ENCODE measurements at places on chromosomes 5 and 9.

DNA sequence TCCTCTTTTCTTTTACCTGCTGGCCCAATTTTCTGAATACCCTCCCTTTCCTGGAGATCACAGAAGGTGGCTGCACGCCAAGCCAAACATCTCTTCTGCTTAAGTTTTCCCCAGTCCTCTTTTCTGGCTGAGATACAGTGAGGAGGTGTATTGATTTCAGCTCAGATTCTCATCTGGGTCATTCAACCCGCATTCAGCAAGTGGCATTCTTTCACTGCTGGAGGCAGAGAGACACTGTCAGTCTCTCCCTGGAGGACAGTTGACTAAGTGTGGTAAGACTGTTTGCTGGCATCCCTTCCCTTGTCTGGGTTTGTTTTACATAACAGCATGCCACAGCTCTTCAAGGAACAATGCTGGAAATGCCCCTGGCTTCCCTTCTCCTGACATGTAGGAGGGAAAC is 60.5 kb downstream of the GABRG2 start:
- H3K36me3 ChIP-seq: no peaks in the 10 kb centered on the region
- no peaks in the 10 kb centered on the region for H3K27me3 ChIP-seq
- H3K4me3 ChIP-seq: no peak overlapping the region
- DNase-seq: no peak
- no peak overlapping the region for H3K27ac ChIP-seq

- peaks cover 44% of the 10 kb centered on the region for H3K27me3 ChIP-seq
- no peaks in the 10 kb centered on the region for H3K36me3 ChIP-seq
- no peaks in the 10 kb centered on the region for H3K4me1 ChIP-seq
- no peak overlapping the region for H3K4me3 ChIP-seq
- no peak for DNase-seq
Observed at GRCh38 chr9:130288393-130288792, 22.8 kb downstream of the HMCN2 start.

DNA sequence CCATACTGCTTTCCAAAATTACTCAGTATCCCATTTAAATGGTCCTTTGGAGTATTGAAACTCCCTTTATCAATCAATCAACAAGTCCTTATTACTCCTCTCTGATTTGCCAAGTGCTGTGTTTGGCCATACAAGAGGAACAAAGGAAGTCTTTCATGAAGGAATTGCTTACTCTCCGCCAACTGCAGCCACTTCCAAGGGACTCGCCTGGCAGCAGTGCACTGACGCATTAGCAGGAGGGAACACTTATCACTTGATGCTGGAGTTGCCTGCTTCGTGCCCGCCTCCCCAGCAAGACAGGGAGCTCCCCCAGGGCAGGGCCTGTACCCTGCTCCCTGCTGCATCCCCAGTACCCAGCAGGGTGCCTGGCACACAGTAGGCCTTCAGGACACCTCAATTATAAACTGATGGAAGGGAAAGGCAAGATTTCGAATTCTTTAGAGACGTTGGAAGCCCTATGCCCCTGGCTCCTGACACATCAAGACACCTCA is 97.9 kb downstream of the CRB2 start:
- DNase-seq: peak; percentile 61
- no peak overlapping the region for H3K4me3 ChIP-seq
- no peaks in the 10 kb centered on the region for H3K27me3 ChIP-seq

- no peak overlapping the region for H3K4me3 ChIP-seq
- no peaks in the 10 kb centered on the region for H3K27me3 ChIP-seq
- no peak overlapping the region for H3K27ac ChIP-seq
Observed at GRCh38 chr5:178469011-178469974, 120.9 kb downstream of the COL23A1 start.

DNA sequence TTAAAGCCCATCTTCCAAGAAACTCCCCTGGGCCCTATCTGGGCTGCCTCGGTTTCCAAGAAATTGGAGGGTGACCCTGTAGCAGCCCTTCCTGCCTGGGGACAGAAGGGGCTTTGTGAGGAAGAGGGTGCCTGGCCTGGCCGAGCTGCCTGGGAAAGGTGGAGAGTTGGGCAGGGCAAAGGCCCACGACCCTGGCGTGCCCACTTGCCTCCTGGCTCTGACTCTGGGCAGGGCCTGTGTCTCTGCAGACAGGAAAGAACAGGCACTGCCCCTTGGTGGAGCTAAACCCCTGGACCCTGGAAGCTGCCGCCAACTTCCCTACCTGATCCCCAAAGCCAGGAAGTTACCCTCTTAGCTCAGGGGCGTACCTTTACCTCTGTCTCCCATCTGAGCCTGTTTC is 149.3 kb downstream of the RGS3 start:
- H3K27ac ChIP-seq: no peak overlapping the region
- no peaks in the 10 kb centered on the region for H3K27me3 ChIP-seq
- no peaks in the 10 kb centered on the region for H3K36me3 ChIP-seq

DNA sequence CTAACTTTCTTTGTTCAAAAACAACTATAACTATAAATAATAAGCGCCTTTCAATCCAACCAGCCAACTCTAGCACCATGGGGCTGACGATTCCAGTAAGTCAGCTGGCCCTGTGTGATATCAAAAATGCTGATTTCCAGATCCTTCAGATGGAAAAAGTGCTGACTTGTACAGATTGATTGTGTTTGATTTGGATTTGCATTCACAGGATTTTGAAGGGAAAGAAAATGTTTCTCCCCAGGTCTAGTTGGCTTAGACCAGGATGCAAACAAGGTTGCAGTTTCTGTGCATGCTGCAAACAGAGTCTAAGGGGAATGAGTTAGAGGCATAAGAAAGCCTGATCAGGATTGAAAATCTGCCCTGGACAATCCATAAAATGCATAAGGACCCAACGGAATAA is 68.9 kb downstream of the SLC1A3 start:
- H3K27ac ChIP-seq: no peak overlapping the region
- no peaks in the 10 kb centered on the region for H3K36me3 ChIP-seq
- H3K4me1 ChIP-seq: no peaks in the 10 kb centered on the region
- no peaks in the 10 kb centered on the region for H3K27me3 ChIP-seq
- no peak for DNase-seq

DNA sequence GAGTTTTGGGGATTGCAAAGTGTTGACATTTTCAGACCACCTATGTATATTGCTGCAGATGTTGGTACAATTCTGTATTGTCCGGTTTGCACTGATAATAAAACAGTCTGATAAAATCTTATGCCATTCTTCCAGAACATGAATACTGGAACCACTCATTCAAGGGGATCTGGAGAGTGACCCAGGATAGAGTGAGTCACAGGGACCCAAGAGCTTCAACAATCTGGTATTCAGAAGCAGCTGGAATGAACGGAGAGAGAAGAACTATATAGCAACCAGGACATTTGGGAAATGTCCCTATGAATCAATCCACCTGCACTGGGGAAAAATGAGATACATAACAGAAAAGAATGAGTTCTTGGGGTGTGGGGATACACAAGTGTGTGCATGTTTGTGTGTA is 73.3 kb downstream of the SH3TC2 start:
- H3K27me3 ChIP-seq: no peaks in the 10 kb centered on the region
- no peaks in the 10 kb centered on the region for H3K36me3 ChIP-seq
- no peak overlapping the region for H3K27ac ChIP-seq
- no peak overlapping the region for H3K4me3 ChIP-seq
- H3K4me1 ChIP-seq: no peaks in the 10 kb centered on the region

- H3K27ac ChIP-seq: no peak overlapping the region
- H3K36me3 ChIP-seq: no peaks in the 10 kb centered on the region
- no peaks in the 10 kb centered on the region for H3K4me1 ChIP-seq
Observed at GRCh38 chr9:78091731-78092130, 60.1 kb upstream of the GNAQ start.

GRCh38 chr5:149652697-149653096 is 71.4 kb downstream of the ARHGEF37 start:
- H3K4me3 ChIP-seq: no peak overlapping the region
- H3K4me1 ChIP-seq: no peaks in the 10 kb centered on the region
- no peaks in the 10 kb centered on the region for H3K27me3 ChIP-seq
- no peak overlapping the region for H3K27ac ChIP-seq
- DNase-seq: no peak

- H3K36me3 ChIP-seq: peaks cover 4% of the 10 kb centered on the region
- H3K4me1 ChIP-seq: no peaks in the 10 kb centered on the region
- H3K4me3 ChIP-seq: no peak overlapping the region
- no peaks in the 10 kb centered on the region for H3K27me3 ChIP-seq
Observed at GRCh38 chr5:69103521-69103920, 9.7 kb downstream of the SLC30A5 start.

GRCh38 chr9:25225938-25226760 is 452.1 kb downstream of the TUSC1 start:
- H3K4me3 ChIP-seq: no peak overlapping the region
- H3K36me3 ChIP-seq: no peaks in the 10 kb centered on the region
- DNase-seq: no peak
- H3K27ac ChIP-seq: no peak overlapping the region

- no peaks in the 10 kb centered on the region for H3K4me1 ChIP-seq
- no peak for DNase-seq
- H3K4me3 ChIP-seq: no peak overlapping the region
- H3K36me3 ChIP-seq: no peaks in the 10 kb centered on the region
- no peaks in the 10 kb centered on the region for H3K27me3 ChIP-seq
Observed at GRCh38 chr5:111735583-111736270, 21.3 kb downstream of the NREP start.

GRCh38 chr9:134698587-134699342 is 57.2 kb downstream of the COL5A1 start:
- H3K27ac ChIP-seq: no peak overlapping the region
- no peaks in the 10 kb centered on the region for H3K4me1 ChIP-seq
- no peaks in the 10 kb centered on the region for H3K27me3 ChIP-seq
- peak; percentile 69 for DNase-seq
- H3K36me3 ChIP-seq: no peaks in the 10 kb centered on the region

- H3K4me3 ChIP-seq: no peak overlapping the region
- H3K27me3 ChIP-seq: no peaks in the 10 kb centered on the region
- peak overlapping the region; percentile 54 for H3K27ac ChIP-seq
Observed at GRCh38 chr9:77807281-77807683, 159.2 kb upstream of the GNA14 start.

- DNase-seq: no peak
- no peak overlapping the region for H3K27ac ChIP-seq
- H3K27me3 ChIP-seq: no peaks in the 10 kb centered on the region
- H3K4me1 ChIP-seq: no peaks in the 10 kb centered on the region
Observed at GRCh38 chr9:33952066-33952465, 96.6 kb downstream of the UBAP2 start.

All from breast epithelium (tissue), 4 donors.